ENCODE measurements at places on chromosomes 6 and 20.

- no peak for DNase-seq
Measured at GRCh38 chr20:24891546-24892393, 57.3 kb upstream of the CST7 start.

GRCh38 chr6:139973669-139974344, 599.4 kb upstream of the CITED2 start:
- no peak for DNase-seq

GRCh38 chr6:144434308-144434990, 149.3 kb downstream of the UTRN start:
- no peak for DNase-seq

- DNase-seq, result no peak
Measured at GRCh38 chr6:33206864-33207551, 1.3 kb upstream of the RING1 start.

- DNase-seq, result no peak
Measured at GRCh38 chr6:37478827-37479226, 20.9 kb downstream of the CCDC167 start.

DNA sequence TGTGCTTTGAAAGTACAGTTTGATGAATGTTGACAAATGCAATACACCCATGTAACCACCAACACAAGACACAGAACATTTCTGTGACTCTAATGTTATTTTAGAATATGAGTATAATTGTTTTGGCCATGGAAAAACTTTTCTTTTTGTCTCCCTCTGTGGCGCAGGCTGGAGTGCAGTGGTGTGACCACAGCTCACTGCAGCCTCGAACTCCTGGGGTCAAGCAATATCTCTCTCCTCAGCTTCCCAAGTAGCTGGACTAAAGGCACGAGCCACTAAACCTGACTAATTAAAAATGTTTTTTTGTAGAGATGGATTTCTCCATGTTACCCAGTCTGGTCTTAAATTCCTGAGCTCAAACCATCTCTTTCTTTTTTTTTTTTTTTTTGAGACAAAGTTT, 20.3 kb upstream of the BCAS4 start:
- DNase-seq, result no peak

DNA sequence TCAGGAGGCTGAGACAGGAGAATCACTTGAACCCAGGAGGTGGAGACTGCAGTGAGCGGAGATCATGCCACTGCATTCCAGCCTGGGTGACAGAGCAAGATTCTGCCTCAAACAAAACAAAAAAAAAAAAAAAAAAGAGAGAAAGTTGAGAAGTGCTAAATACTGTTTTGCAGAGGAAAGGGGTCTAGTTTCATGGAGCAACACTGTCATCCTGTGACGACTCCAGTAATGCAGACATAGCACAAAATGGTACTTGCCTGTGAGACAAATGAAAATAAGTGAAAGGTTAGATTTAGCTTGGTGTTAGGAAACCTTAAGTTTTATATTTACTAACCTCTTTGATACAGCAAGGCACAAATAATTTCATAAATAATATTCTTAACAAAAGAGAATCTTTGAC, 29.7 kb downstream of the CEP162 start:
- no peak for DNase-seq

DNA sequence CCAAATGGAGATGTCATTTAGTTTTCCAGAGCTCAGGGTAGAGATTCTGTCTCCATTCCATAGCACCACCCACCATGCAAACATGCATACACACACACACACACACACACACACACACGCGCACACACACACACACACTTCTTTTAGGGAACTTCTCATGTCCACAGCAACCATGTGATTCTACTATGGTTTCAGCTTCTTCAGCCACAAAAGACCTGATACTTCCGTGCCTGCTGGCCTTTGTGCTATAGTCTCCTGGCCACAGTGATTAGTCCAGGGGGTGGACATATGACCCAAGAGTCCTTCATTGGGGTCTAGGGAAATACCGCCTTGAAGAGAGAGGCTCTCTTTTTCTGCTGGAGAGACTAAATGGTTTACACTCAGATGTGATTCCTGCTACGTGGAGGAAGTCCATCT, 53.5 kb downstream of the CARMIL1 start:
- DNase-seq, result no peak

GRCh38 chr6:43699564-43700186, 12.1 kb upstream of the MRPS18A start:
- no peak for DNase-seq

DNA sequence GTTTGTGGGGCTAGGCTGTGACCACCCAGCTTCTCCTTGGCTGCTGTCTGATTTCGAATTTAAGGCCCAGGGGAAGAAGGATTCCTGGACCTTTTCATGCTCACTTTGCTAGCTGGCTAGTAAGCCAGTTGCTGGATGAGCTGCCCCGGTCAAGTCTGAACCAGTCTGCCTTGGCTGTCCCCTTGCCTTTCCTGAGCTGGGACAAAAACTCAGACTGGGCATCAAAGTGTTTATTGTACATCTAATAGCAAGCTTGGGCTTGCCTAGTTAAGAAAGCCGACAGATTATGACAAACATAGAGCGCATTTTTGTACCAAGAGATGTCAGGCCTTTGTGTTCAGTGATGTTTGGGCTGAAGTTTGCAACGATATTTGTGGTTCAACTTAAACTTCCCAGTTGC, 750 bp upstream of the PAK5 start:
- no peak for DNase-seq

- no peak for DNase-seq
Measured at GRCh38 chr20:62873280-62873679, 11.7 kb upstream of the TCFL5 start.

- DNase-seq, result no peak
Measured at GRCh38 chr6:166533205-166533824, 53.2 kb downstream of the RAMACL start.

DNA sequence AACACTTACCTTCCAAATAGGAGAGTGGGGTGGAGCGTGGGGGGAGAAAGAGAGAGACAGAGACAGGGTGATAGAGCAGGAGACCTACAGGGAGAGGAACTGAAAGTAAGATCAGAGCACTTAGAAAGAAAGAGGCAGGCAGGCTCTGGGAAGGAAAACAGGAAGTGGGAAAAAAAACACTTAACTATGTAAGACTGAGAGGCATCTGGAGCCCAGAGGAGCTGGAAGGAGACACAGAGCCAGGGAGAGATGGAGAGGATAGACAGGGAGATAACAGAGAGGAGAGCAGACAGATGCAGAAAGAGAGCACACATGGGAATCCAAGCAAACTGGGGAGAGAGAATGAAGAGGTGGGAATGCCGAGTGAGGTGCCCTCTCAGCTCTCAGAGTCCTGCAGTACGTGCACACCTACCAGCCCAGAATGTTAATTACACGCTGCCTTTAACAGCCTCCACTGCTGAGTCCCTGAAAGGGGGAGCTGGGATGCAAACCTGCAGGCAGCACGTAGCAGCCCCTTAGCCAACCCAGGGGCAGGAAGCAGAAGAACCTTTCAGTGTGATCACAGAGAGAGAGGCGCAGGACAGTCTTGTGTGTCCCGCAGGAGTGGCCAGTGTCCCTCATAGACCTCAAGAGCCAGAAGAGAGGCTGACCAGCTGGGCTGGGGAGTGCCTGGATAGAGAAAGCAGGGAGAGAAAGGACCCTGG, 132.7 kb upstream of the LRFN2 start:
- no peak for DNase-seq

DNA sequence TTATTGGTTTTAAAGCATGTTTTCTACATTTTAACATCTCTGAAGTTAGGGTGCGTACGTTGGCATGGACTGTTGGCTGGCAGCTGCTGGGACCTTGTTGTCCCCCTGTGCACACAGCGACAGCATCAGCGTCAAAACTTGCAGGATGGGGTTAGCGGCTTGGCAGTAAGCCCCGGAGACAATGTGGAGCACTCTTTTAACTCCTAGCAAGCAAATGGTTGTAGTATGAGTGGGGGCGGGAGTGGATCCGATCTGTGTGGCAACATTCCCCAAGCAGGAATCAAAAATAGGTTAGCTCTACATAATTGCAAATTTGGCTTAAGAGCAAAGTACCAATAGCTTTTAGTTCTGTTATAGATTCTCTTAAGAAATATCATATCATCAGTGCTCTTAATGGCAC, 70.1 kb downstream of the NRN1 start:
- no peak for DNase-seq

DNA sequence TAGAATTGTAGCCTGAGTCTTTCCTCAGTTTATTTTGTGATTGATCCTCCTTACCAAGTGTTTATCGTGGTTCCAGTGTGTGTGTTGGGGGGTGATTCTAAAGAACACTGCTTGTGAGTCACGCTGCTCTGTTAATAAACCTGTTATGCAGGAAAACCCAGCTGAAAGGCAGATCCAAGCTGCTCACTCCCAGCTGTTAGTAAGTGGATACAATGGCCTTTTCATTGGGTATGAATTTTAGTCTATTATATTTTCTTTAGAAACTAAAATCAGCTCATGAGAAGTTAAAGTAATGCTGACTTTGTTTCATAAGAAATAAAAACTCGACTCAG, 12.2 kb upstream of the DSTN start:
- no peak for DNase-seq

DNA sequence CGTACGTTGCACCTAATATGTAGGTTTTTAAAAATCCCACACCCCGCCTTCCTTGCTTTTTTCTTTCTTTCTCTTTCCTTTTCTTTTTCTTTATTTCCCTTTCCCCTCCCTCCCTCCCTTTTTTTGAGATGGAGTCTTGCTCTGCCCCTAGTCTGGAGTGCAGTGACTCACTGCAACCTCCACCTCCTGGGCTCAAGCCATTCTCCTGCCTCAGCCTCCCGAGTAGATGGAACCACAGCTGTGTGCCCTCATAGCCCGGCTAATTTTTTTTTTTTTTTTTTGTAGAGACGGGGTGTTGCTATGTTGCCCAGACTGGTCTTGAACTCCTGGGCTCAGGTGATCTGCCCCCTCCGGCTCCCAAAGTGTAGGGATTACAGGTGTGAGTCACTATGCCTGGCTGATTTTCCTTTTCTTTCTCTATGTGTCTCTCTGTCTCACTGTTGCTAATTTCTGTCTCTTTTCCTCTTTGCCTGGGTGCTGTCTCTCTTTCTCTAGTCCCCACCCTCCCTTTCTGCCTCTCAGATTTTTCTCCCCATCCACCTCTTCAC, 61.2 kb downstream of the SRC start:
- no peak for DNase-seq

- DNase-seq, result no peak
Measured at GRCh38 chr6:111291336-111292259, 191.4 kb downstream of the REV3L start.

All from thoracic aorta (tissue), 2 donors.